Right atrium auricular region (tissue), 2 donors: ENCODE measurements at places on chromosomes 1 and 21.
A peak's percentile ranks its signal among the peaks of the same experiment; 100 is the strongest.

GRCh38 chr21:42105476-42106315, 34.6 kb downstream of the UMODL1 start:
- DNase-seq: no peak

DNA sequence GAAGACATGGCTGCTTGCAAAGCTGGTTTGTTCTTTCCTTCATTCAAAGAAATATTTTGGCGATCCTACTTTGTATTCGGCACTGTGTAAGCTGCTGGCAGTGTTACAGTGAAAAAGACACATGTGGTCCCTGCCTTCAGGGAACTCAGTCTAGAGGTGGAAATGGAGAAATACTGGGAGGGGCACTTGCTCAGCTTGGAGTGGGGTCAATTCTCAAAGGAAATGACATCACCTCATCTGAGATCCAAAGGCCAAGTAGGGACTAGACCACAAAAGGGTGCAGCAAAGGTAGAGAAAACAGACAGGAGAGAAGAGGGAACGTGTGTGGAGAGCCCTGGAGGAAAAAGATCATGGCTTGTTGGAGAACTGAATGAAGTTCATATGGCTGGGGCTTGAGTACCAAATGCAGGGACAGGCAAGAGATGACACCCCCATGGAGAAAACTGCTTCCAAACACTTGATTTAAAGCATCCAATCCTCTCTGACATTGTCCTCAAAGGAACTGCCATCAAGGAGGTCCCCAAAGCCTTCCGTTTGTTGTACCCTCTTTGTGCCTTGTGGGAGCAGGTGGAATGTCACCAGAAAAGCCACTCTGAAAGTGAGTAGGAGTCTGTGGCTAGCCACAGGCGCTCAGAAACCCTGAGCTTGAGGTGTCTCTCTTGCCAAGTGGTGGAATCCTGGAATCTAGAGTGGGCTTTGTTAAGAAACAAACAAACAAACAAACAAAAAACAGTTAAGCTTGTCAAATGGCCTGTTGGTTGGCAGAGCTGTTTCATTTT, 48.3 kb upstream of the TDRD10 start:
- no peak for DNase-seq

DNA sequence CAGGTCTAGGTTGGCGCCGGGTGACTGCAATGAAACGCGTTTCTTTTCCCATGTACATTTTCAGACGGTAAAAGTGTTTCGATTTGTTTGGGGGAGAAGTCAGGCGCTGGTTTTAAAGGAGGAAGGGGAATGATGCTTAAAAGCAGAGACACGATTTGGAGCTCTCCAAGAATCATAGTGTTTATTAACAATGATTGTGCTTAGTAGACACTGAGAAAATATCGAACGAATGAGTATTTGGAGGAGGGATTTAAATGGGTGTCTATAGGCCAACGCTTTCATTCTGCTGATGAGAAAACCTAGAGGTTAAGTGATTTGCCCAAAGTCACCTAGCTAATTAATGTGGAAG, 36.9 kb upstream of the JAK1 start:
- DNase-seq: no peak

DNA sequence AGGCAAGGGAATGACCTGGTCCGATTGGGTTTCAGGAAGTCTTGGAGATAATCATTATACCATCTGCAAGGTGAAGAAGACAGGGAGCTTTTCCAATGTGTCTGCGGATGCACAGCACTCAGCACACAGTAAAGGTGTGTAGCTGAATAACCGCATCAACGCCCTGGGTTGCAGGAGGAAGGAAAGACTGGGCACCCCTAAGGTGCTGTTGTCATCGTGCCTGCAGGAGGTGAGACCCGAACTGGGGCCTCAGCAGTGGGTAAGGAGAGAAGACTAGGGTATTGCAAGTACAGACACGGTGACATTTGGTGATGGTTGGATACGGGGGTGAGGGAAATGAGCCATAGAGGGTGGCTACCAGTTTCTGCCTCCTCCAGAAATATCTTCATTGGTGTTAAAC, 1.1 kb upstream of the TRIM62 start:
- DNase-seq: peak; percentile 42

GRCh38 chr1:237763137-237763536, 127.6 kb downstream of the ZP4 start:
- DNase-seq: no peak

DNA sequence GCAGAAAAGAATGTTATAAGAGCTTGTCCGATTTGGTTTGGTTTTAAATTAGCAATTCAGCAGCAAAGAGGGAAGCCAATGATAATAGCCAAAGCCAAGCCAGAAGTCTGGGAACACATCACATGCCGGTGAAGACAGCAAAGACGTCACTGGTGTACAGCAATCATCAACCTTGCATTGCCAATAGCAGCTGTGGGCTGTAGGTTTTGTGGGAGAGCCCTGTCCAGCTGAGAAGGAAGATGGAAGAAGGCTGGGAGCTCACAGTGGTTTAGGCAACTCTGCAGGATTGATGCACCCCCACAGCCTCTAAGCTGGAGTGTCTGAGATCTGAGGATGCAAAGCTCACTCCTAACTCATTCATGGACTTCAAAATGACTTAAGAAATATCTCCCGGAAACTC, 338.7 kb downstream of the SIPA1L2 start:
- peak; percentile 74 for DNase-seq

DNA sequence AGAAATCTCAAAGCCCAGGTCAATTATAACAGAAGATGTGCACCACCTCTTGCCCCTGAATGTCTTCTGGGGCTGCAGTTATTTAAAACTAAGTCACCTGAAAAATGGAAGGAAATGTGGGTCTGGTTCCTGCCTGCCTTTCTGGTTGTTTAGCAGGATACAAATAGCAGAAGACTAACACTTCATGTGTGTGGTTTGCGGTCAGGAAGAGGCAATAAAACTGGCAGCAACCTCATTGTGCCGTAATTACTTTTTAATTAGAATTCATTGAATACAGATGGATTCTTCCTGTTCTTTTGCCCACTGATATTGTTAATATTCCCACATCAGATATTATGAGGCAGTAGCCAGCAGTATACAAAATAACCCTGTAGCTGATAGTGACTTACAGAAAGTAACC, 345.7 kb downstream of the ZNF326 start:
- no peak for DNase-seq

- DNase-seq: no peak
Measured at GRCh38 chr1:172277275-172277674, 143.2 kb upstream of the C1orf105 start.

DNA sequence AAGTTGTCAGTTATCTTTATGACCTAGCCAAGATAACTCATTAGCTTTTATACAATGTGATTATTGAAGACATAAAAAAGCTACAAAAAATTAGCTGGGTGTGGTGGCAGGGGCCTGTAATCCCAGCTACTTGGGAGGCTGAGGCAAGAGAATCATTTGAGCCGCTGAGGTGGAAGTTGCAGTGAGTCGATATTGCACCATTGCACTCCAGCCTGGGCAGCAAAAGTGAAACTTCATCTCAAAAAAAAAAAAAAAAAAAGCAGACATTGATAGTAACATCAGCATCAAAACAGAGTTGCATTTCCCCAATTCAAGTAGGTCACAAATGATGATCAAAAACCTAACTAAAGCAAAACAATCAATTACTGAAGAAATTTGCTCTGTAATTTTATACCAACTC, 191.4 kb downstream of the PTGER3 start:
- no peak for DNase-seq

DNA sequence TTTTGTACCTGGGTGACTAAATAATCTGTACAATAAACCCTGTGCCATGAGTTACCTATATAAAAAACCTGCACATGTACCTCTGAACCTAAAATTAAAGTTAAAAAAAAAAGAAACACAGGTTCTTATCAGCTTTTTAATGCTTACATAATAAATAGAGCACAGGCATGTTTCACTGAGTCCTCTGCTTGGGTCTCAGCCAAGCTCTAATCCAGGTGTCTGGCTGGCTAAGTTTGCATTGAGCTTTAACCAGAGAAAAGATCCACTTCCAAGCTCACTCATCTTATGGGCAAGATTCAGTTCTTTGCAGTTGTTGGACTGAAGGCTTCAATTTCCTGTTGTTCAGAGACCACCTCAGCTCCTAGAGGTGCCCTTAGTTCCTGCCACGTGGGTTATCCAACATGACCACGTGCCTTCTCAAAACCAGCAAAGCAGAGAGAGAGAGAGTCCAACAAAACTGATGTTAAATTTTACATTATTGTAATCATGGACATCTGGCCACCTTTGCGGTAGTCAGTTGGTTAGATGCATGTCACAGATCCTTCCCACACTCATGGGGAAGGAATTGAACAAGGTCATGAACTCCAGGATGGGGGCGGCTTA, 68.2 kb upstream of the TMPRSS2 start:
- no peak for DNase-seq

GRCh38 chr1:182122913-182123260, 61.4 kb upstream of the ZNF648 start:
- no peak for DNase-seq

DNA sequence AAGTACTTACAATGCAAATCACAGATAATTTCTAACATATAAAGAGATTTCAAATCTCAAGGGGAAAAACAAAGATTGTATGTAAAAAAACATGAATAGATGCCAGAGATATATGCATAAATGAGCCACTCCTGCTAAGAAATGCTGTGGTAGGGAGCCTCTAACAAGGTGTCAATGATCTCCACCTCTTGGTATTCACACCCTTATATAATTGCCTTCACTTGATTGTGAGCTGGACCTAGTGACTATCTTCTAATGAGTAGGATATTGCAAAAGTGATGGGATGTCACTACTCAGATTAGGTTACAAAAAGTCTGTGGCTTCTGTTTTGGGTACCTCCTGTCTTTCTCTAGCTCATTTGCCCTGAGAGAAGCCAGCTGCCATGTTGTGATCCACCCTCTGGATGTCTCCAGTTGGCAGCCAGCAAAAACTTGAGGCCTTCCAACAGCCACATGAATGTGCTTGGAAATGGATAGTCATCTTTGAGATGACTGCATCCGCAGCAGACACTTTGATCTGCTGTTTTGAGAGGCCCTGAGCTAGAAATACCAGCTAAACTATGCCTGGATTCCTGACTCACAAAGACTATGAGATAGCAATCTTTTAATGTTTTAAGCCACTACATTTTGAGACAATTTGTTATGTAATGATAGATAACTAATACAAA, 196.1 kb upstream of the FGGY start:
- DNase-seq: no peak

DNA sequence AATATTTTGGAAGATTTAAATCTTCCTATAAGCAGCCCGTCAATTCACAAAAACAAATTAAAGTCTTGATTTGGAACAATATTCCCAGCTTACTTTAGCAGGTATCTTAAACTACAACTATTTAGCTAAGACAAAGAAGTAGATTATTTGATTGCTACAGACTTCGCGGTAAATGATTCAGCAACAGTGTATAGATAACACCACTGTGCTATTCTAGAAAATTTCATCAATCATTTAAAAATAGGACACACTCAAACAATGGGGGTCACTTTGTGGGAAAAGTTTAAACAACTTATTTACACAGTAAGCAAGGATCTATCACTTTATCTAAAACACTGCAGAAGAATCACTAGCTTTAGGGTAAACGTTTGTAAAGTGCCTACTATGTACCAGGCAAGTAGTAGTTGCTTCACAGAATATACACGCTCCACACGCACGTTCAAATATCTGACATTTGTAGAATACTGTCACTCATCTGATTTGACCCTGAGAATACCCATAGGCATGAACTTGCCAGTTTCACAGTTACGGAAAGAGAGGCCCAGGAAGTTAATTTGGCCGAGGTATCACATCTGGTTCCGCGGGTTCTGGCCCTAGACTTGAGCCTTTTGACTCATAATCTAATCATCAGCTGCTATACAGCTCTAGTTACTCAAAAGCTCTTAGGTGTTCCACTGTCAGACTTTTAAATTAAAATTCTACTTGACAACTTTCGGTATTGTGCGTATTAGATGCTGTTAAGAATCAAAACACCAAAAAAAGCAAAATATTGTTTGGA, 876 bp downstream of the DENND2C start:
- no peak for DNase-seq

- peak; percentile 66 for DNase-seq
Measured at GRCh38 chr1:10733474-10734366, 62.7 kb downstream of the CASZ1 start.

GRCh38 chr1:239426821-239427475, 40.6 kb downstream of the CHRM3 start:
- DNase-seq: no peak

DNA sequence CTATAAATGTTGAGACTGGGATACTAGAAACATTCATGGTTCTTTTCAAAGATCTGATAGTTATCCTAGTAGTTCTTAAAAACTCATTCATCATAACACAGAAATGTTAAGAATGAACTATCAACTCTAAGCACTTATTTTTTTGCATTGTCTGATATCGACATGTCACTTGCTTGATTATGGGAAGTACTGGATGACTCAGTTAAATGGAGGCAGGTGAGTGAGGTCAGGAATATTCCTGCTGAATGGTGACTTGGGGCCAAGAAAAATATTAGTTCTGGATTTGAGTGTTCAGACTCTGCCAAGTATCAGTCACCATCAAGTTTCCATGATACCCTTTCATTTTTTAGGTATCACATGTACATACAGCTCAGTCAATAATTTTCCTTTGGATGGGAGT, 63.6 kb downstream of the NEK7 start:
- no peak for DNase-seq

DNA sequence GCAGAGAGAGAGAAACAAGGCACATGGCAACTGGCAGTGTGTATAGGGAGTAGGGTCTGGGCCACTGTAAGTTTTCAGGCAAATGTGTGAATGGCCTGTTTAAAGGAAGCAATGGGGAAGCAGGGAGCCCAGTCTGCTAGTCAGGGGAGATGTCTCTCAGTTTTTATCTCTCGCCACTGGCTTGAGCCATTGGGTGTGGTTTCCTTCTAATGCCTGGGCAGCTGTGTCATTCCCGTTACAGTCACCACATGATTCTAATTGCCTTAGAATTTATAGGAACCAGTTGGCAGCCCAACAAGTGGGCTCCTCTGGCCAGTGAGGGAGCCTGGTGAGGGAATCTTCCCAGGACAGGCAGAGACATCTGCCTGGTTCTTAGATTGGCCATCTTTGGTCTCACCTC, 182.4 kb downstream of the DISC1 start:
- DNase-seq: peak; percentile 76

DNA sequence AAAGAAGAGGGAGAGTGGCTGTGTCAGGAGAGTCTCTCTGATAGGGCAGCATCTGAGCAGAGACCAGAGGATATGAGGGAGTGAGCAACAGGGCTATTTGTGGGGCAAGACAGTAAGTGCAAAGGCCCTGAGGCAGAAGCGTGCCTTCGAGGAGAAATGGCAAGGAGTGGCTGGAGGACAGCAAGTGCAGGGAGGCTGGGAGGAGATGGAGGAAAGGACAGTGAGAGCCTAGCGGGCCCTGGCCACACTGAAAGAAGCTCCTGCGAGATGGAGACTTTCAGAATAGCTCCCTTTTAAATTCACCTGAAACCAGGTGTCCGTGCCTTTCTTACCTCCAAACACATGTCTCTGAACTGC, 25.2 kb downstream of the EXOC8 start:
- no peak for DNase-seq
